ENCODE measurements at places on chromosomes 7 and 10.

- peak; percentile 82 for DNase-seq
Measured at GRCh38 chr7:25179771-25180591, 48.3 kb downstream of the NPVF start.

DNA sequence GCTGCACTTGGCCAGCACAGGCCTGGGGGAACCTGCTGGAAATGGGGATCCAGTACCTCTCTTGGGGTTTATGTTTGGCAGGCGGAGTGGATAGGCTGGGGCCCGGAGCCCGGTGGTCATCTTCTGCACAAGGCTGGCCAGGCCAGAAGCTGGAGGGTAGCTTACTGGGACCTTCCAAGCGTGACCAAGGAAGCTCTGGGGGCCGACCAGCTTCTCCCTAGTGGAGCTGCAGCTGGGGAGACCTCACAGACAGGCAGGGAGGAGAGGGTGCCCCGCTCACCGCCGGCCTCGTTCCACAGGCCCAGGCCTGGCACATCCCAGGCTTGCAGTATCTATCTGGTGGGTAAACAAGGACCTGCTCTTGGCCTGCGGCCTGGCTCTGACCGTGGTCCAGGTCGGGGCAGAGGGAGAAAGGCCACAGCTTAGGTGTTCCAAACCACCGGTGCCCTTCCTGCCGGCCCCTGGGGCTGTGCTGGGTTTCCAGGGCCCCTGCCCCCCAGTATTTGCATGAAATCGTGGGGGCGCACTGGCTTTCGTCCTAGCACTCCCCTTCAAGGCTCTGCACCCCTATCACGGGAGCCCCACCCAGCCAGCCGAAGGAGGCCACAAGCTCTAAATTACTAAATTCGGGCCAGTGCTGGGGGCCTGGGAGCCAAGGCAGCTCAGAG is 1.5 kb upstream of the ELFN1 start:
- DNase-seq = no peak

DNA sequence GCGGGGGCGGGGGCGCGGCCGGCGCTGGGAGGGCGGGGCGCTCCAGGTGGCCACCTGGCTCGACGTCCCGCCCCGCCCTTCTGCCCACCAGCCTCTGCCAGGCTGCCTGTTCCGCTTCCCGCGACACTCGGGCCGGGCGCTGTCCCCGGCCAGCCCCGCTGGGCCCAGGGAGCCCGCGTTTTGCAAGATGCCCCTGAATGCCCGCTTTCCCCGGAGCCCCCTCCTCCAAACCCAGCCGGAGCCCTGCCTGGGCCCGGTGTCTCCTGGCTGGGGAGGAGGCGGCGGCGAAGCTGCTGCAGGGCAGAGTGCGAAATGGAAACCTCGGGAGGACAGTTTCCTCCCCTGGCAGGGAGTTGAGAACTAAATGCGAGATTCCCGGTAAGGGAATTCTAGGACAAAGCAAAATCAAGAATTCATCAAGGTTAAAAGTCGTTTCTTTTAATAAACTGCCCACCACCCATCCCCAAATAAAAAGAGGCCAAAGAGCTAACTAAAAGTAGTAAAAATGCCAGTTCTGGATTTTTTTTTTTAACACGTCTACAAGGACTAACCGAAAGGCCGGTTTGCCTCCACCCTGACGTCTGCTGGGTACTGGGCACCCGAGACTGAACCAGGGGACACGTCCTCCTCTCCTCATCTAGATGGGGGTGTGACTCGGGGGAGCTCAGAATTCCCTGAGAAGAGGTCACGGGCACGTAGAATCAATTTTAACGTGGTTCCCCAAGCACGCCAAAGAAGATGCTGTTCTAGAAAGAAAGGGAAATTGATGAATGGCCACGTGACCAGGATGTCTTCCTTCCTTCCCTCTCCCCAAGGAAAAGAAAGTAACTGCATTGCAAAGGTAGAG is 200.4 kb upstream of the NFE2L3 start:
- no peak for DNase-seq

DNA sequence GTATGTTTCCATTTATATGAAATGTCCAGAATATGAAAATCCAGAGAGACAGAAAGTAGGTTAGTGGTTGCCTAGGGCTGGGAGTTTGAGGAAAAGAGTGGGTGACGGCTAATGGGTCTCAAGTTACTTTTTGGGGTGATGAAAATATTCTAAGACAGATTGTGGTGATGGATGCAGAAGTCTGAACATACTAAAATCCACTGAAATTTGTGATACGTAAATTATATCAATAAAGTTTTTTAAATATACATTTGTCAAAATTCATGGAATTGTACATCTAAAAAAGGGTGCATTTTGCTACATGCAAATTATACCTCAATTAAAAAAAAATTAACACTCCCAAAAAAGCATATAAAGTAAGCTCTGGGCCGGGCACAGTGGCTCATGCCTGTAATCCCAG is 9.4 kb downstream of the DDIT4 start:
- DNase-seq = no peak

- no peak for DNase-seq
Measured at GRCh38 chr7:147980826-147981813, 609.4 kb upstream of the C7orf33 start.

- DNase-seq = no peak
Measured at GRCh38 chr7:116754186-116754585, 82.2 kb downstream of the MET start.

Data from astrocyte of the spinal cord (primary cell).